ENCODE measurements at places on chromosomes 7 and 10.

- no peaks in the 10 kb centered on the region for H3K27me3 ChIP-seq
- H3K4me1 ChIP-seq, result peaks cover 7% of the 10 kb centered on the region
- no peak overlapping the region for H3K4me3 ChIP-seq
- no peak for DNase-seq
Measured at GRCh38 chr7:110771717-110772116, 319.2 kb upstream of the LRRN3 start.

- peaks cover 28% of the 10 kb centered on the region for H3K4me1 ChIP-seq
- H3K4me3 ChIP-seq, result no peak overlapping the region
- no peak overlapping the region for H3K27ac ChIP-seq
- peaks cover 33% of the 10 kb centered on the region for H3K27me3 ChIP-seq
- DNase-seq, result no peak
- H3K36me3 ChIP-seq, result no peaks in the 10 kb centered on the region
Measured at GRCh38 chr10:69861251-69862240, 59.8 kb downstream of the COL13A1 start.

DNA sequence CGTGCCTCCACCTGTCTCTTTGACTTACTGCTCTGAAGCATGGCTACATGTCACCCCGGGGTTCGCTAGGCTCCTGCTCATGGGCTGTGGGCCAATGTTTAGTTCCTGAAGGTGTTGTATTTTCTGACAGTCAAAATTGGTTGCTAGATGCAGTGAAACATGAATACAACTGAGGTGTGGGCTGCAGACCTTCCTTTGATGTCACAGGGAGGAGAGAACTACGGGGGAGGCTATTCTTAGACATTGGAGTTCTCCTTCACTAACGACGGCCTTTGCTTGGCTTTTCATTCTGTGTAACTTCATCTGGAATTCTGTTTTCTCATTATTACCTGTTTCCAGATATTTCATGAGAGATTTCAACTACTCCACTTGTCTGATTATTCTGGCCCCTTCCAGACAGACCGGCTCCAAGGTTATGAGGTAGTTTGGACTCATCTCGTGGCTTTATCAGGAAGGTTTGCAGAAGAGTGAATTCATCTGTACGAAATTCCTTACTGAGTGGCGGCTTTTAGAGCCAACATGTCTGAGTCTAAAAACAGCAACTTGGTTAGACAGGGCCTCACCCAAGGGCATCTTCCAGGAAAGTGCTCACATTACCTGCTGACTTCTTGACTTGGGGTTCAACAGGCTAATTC is 774.7 kb downstream of the SUGCT start:
- DNase-seq, result no peak
- no peak overlapping the region for H3K4me3 ChIP-seq
- no peaks in the 10 kb centered on the region for H3K27me3 ChIP-seq

GRCh38 chr10:71569775-71570588 is 149.6 kb downstream of the C10orf105 start:
- DNase-seq, result peak; percentile 86
- H3K27ac ChIP-seq, result no peak overlapping the region
- peaks cover 4% of the 10 kb centered on the region for H3K27me3 ChIP-seq

DNA sequence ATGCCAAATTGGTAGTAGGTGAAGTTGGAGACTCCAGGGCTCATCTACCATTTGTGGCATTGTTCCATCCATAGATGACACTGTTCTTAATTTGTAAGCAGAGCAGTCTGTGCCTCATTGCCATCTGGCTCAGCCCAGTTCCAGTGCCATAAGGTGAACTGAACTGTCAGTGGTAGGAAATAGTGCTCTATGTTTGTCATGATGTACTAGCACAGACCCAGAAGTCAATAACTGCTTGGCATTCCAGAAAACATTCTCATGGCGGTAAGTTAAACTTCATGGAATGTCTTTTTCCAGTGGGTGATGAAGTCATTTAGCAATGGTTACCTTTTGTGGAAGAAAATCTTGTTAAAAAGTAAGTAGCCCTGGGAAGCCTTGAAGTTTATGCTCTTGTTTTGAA is 302.7 kb downstream of the SUGCT start:
- no peaks in the 10 kb centered on the region for H3K27me3 ChIP-seq
- H3K36me3 ChIP-seq, result no peaks in the 10 kb centered on the region
- H3K4me3 ChIP-seq, result no peak overlapping the region
- no peak overlapping the region for H3K27ac ChIP-seq
- H3K4me1 ChIP-seq, result no peaks in the 10 kb centered on the region
- no peak for DNase-seq

- peaks cover 3% of the 10 kb centered on the region for H3K4me1 ChIP-seq
- no peaks in the 10 kb centered on the region for H3K27me3 ChIP-seq
- no peak overlapping the region for H3K4me3 ChIP-seq
- H3K27ac ChIP-seq, result no peak overlapping the region
Measured at GRCh38 chr7:101922631-101923601, 105.5 kb downstream of the CUX1 start.
